Omental fat pad (tissue), 4 donors: ENCODE measurements at places on chromosomes 1 and 21. TPM values are rescaled to one million over a fixed set of nuclear protein-coding genes. Genes with fewer than 3 reads are reported as not detected.

GRCh38 chr1:27368869-27369582 is 2.3 kb upstream of the MAP3K6 start:
- DNase-seq: no peak

GRCh38 chr1:62247391-62248168 is 52.9 kb downstream of the L1TD1 start:
- no peak for DNase-seq

GRCh38 chr1:81428998-81429397 is 371.7 kb upstream of the ADGRL2 start:
- no peak for DNase-seq

The HTR1D gene
- not detected for total RNA-seq

DNA sequence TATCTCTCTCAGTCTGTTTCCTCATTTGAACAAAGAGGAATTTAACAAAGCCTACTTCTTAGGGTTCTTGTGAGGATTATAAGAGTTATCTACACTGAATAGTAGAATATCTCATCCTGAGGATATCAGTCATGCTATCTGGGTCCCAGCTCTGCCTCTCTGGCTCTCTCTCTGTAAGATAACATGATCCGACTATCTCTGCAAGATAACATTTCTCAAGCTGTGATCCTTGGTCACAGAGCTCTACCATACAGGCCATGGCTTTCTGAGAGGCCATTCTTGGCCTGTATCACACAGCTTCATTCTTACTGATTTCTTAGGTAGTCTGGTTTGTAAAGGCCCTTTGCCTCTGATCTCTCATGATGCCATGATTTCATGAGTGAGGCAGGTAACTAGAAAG is 71.0 kb upstream of the TRABD2B start:
- no peak for DNase-seq

The FCGR1A gene
- total RNA-seq: 63.8 TPM

The TSTD1 gene
- total RNA-seq: 31.6 TPM

GRCh38 chr21:37842163-37842919 is 73.9 kb downstream of the KCNJ6 start:
- DNase-seq: no peak

The CD1E gene
- not detected for total RNA-seq

DNA sequence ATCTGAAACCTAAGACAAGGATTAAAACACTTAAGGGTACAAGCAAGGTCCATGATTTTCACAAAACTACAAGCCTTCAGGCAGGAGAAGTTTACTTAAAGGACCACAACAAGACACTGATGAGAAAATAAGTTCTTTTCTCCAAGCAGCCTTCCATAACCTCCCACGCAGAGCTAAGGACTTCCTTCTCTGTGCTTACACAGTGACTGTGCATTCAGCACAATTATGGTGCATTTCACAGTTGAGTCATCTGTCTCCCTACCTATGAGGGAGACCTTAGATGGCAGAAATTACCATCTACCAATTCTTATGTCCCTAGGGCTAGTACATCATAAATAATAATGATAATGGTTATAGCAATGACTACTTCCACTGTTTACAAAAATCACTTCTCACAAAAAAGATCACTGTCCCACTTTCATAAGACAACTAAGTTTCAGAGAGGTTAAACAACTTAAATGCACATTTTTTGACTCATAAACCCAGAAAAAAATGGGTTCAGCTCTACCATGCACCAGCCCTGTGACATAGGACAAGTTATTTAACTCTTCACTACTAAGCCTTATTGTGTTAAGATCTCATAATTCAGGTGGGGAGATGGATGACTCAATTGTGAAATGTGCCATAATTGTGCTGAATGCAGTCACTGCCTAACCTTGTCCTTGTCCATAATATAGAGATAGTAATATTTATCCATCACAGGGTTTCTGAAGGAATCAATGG is 45.3 kb downstream of the TARBP1 start:
- DNase-seq: no peak

The PTPRC gene
- 36.5 TPM for total RNA-seq

DNA sequence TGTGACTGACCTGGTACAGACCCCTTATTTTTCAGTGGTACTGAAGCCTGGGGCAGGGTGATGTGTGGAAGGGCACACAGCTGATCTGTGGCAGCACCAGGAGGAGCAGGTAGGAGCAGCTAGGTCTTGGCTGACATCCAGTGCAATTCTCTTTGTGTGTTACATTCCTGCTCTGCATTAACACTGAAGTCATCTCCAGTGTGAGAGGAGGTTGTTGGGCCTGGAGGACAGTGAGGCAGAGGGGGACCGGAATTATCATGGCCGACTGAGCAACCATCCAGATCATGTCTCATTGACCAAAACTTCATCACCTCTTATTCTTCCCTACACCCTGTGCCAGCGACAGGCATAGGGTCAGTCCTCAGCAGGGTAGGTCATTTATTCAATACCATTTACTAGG is 1.5 kb downstream of the SLAMF8 start:
- DNase-seq: no peak

DNA sequence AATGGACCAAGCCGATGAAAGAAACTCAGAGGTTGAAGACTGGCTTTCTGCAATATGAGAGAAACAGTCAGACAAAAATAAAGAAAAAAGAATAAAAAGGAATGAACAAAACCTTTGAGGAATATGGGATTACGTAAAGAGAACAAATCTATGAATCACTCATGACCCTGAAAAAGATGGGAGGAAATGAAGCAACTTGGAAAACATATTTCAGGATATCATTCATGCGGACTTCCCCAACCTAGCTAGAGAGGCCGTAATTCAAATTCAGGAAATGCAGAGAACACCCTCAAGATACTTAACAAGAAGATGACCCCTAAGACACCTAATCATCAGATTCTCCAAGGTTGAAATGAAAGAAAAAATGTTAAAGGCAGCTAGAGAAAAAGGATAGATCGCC is 705.3 kb upstream of the CHRM3 start:
- no peak for DNase-seq

The MAST2 gene
- 12.0 TPM for total RNA-seq

DNA sequence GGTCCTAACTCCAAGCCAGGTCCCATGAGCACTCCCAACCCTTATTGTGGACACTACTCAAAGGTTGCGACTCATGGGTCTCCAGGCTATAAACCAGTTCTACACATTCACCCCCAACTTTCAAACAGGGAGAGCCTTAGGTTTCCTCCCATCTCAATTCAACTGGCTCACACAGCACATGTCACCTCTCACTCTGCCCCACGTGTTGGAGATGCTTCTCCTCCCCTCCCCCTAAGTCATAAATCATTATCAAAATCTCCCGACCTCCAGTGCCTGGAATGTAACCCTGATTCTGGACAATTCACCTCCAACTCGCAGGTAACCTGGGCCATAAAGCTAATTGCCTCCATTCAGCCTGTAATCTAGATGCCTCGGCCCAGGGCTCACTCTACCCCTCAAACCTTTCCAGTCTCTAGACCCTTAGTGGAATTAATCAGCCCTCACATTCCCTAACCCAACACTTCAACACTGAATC is 595 bp downstream of the AK2 start:
- no peak for DNase-seq

DNA sequence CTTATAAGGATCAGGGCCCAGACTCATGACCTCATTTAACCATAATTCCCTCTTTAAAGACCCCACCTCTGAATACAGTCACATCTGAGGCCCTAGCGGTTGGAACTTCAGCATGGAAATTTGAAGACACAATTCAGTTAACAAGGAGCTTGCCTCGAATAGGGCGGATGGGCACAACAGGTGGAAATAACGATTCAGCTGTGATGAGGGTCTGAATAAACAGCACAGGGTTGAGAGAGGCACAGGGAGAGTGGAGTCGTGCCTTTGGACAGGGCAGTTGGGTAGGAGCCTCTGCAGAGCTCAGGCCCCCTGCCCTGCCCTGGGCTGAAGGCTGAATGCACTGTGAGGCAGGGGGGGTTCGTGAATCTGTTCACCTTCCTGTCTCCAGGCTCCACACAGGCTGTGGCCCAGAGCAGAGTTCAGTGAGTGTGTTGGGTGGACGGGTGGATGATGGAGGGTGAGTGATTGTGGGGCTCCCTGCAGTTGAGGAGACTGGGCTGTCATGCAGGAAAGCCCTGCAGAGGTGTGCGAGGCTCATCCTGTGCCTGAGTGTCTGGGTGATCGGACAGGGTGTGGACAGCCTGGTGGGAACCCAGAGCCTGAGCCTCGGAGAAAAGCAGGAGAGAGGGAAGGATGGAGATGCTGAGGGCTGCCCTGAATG is 243.1 kb downstream of the FOXD2 start:
- no peak for DNase-seq

DNA sequence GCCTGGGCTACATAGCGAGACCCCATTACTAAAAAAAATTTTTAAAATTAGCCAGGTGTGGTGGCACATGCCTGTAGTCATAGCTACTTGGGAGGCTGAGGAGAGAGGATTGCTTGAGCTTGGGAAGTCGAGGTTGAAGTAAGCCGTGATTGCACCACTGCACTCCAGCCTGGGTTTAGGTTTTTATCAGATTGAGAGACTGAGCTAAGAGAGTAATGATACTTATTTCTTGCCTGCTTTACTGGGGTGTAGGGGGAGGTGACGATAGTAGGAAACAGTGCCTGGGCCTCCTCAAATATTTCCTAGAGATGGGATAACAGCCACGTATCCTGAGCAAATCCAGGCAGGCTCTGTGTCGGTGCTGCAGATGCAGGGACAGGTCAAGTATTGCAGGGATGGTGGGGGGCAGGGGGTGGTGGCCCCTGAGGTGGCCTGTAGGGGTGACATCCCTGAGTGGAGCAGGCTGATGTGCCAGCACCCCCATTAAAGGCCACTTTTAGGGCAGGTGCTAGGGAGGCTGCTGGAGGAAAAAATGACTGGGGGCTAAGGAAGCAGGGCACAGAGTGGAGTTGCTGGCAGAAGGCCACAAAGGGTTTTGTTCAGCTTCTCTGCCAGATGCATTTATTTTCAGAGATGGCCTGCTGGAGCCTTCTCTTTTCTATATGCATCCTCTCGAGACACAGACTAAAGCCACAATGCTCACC is 130.5 kb downstream of the RHOU start:
- no peak for DNase-seq

The SAMSN1 gene
- total RNA-seq: 35.9 TPM

DNA sequence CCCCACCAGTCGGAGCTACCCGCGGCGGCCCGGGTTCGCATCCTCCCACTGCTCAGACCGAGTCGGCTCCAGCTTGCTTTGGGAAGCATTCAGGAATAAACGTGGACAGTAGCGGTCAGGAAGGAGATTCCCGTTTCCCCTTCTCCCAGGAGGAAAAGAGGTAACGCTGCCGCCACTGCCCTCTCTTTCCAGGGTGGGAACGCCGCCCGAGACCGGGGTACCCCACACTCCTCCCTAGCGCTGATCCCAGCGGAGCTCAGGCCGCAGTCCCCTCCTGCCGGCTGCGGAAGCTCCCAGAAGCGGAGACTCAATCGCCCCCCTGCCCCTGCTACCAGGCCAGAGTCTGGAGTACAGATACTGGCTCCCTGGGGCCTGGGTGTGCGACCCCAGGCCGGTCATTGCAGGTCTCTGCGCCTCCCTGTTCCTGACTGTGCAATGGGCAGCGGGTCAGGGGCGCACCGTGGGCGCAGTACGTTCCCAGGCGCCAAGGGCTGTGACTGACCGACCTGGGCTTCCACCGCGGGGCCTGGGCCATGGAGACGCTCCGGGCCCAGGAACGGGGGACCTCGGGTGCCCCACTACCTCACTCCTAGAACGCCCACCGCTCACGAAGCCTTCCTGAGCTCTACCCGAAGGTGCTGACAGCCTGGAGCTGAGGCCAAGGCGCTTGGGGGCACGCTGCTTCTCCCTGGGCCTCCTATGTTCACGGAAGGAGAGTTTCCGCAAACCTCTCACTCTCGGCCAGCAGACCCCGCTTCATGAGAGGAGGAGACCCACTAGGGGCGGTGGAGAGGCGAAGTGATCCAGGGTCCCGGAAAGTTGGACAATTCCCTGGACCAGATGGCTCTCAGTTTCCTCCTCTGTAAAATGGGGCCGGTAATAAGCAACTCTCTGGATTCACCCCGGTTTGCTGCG is 7.8 kb downstream of the DMRTA2 start:
- DNase-seq: no peak
